ENCODE measurements at places on chromosomes 7 and 10. TPM values are rescaled to one million over a fixed set of nuclear protein-coding genes. Genes with fewer than 3 reads are reported as not detected.

Gene TIAL1
- 88.8 TPM for total RNA-seq

GRCh38 chr10:31947144-31947926 is 18.7 kb upstream of the ARHGAP12 start:
- DNase-seq: no peak

DNA sequence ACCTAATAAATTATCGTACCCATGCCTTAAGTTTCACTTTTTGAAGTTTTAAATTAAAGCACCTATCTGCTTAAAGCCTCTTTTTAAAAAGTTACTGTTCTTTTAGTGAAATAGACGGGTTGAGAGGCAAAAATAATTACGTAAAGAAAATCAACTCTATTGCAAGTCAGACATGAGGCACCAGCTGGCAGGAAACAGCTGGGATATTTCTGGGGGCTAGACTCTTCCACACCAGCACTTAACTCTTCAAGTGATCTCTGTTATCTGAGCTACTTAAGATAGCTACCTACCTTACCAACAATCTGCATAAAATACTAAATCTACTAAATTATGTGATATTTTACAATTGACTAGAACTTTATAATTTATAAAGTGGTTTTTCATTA is 35.8 kb downstream of the GBF1 start:
- DNase-seq: no peak

GRCh38 chr7:64494912-64495461 is 67.9 kb downstream of the ZNF680 start:
- no peak for DNase-seq

Gene PLAC9
- total RNA-seq: 6.9 TPM
